ENCODE measurements at places on chromosomes 7 and 10.

DNA sequence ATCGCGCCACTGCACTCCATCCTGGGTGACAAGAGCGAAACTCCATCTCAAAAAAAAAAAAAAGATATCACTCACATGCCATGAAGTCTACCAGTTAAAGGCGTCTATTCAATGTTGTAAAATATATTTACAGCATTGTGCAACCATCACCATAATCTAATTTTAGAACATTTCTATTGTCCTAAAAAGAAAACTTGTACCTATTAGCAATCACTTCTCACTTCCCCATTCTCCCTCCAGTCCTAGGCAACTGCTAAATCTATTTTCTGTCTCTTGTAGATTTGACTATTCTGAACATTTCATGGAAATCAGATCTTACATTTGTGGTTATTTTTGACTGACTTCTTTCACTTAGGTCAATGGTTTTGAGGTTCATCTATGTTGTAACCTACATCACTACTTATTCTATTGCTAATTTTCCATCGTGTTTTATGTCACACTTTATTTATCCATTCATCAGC is 25.2 kb upstream of the OTUD1 start:
- DNase-seq, result no peak

- peak; percentile 60 for DNase-seq
These were observed 451 bp downstream of the SRRT start for GRCh38 chr7:100875356-100875751.

DNA sequence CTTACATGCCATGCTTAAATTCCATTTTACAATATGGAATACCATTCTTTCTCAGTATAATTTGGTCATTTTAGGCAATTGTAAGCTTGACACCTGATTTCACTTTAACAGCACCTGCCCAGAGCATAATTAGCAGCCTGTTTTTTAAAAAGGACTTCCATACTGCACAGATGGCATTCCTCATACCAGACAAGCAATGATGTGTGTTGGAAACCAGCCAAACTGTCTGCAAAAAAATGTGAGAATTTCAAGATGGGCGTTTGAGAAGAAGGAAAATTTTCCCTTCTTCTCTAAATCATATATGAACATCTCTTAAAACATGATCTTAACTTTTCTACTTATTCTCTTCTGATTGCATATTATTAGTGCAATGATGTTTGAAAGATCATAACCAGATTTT is 40.4 kb upstream of the AGMO start:
- DNase-seq, result peak; percentile 8

DNA sequence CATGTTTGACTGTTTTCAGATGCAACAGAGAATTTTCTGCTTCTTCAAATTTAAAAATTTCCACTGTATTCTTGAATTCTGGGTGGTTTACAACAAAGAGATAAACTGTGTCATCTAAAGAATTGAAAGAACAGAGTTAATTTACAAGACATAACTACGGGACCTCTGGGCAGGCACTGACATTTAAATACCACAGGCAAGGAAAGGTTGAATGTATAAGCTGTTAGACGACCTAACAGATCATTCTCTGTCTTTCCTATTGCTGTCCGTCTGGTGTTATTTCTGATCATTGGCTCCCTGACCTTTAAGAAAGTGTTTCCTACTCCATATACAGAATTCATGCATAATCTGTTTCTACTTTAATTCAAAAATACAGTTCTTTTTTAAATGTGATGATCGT is 15.5 kb upstream of the PON3 start:
- no peak for DNase-seq

DNA sequence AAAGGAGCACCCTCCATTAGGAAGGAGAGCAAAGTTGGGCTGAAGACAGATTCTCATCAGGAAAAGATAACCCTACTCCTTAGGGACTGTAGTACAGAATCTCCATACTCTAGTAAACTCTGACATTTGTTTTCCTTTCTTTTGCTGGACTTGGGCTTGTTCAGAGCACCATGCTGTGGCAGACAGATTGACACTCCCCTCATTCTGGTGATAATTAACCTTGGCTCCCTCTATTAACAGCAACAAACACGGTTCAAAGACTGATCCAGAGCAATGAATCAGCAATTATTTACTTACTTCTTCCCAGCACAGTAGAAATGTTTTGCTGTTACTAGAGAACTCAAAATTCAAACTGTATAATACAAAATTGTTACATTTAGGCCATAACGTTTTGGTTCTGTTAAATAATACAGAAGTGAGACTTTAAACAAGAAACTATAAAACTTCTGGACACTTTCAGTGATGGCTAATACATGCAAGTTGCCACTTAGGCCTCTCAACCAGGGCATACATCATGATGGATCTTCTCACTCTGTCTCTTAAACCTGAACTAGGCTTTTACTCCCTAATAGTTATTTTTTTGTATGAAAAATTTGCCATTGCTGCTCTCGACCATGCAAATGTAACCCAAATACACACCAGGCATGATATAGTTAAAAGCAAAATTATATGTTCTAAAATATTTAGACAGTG is 639.0 kb downstream of the IPMK start:
- DNase-seq, result peak; percentile 57

DNA sequence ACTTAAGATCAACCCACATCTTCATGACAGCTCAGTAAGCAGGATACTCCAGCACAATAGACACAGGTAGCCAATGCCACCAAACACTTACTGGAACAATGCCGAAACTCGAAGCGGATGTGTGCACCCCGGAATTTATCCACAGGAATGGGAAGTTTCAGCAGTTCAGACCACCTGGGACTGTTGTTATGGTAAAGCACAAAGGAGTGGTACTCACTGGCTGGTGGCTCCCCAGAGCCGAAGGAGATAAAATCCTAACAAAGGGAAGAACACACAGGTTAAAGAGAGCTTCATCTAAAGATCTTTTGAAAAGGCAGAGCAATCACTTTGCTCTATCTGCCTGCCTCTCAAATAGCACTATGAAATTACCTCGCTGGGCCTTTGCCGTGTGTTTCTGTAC is 305.9 kb downstream of the DOCK4 start:
- DNase-seq, result no peak

GRCh38 chr10:4807761-4808507 is 18.1 kb upstream of the AKR1E2 start:
- DNase-seq, result no peak

- DNase-seq, result no peak
These were observed 345.1 kb downstream of the ARL4A start for GRCh38 chr7:13032576-13032975.

DNA sequence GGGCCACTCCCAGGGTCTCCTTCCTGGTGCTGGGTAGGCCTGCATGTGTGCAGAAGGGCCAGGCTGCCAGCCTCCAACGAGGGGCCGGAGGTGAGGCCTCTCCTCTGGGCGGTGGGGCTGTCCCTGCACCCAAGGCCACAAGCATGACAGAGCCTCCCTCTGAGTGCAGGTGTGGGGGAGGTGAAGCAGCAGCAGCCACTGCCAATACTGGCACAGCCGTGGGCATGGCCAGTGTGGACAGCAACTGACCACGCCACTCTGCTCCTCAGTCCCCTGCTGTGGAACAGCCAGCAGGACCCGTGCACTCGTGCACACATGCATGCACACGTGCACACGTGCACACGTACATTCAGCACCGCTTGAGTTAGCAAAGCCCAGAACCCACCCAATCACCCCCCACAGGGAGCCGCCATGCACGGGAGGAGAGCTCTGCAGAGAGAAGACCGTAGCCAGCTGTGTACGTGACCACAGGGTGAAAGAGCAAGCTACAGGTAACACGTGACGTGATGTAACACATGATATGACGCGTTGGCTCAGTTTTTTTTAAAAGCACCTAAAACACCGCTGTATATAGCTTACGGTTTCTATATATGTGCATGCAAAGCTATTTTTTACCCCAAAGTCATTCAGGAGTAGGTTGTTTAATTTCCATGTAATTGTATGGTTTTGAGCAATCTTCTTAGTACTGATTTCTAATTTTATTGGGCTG is 23.1 kb downstream of the PAPOLB start:
- no peak for DNase-seq

DNA sequence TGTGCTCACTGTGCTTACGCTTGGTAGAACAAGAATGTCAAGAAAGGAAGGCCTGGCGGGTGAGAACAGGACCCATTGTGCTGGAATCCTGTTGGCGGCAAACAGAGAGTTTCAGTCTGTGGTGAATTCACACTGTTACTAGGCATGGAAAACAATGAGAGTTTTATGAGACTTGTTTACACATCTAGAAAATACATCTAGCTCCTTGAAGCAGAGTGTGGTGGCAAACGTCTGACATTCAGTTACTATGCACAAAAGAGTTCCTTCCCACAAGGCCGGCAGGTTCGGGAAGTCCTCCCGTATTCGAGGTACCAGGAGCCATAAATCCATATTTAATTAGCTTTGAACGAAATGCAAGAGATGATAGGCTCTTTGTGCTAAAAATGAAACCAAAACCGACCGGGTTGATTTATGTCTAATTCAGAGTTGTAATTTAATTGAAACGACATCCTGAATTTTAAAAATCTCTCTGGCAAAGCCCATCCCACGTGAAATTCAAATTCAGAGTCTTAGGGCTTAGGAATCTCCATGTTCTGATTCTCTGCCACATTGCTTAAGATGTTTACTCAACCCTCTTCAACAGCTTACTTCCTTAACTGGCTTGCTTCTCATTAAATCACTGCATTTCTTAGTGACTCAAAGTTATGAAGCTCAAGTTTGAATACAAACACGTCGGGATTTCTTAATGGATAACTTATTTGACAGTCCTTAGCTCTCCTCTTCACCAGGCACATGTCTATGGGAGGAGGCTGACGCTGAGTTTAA is 299.9 kb upstream of the PITRM1 start:
- DNase-seq, result no peak

DNA sequence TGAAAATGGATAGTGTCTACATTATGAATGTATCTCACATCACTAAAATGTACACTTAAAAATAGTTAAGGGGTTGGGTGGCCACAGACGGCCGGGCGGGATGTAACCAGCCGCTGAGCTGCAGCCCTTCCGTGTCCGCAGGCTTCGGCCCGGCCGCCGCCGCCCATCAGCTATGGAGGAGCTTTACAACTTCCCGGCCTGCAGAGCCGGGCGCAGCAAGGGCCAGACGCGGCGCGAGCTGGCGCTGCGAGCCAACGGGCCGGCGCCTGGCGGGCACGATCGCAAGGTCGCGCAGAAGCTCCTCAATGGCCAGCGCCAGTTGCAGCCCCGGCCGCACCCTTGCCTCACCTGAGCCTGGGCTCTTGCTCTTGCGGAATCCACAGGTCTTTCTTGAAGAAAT is 69.1 kb downstream of the KMT2C start:
- DNase-seq, result no peak

GRCh38 chr7:116293139-116293538 is 82.8 kb downstream of the TES start:
- DNase-seq, result no peak

- no peak for DNase-seq
These were observed 125.8 kb downstream of the CUBN start for GRCh38 chr10:17003651-17004286.

DNA sequence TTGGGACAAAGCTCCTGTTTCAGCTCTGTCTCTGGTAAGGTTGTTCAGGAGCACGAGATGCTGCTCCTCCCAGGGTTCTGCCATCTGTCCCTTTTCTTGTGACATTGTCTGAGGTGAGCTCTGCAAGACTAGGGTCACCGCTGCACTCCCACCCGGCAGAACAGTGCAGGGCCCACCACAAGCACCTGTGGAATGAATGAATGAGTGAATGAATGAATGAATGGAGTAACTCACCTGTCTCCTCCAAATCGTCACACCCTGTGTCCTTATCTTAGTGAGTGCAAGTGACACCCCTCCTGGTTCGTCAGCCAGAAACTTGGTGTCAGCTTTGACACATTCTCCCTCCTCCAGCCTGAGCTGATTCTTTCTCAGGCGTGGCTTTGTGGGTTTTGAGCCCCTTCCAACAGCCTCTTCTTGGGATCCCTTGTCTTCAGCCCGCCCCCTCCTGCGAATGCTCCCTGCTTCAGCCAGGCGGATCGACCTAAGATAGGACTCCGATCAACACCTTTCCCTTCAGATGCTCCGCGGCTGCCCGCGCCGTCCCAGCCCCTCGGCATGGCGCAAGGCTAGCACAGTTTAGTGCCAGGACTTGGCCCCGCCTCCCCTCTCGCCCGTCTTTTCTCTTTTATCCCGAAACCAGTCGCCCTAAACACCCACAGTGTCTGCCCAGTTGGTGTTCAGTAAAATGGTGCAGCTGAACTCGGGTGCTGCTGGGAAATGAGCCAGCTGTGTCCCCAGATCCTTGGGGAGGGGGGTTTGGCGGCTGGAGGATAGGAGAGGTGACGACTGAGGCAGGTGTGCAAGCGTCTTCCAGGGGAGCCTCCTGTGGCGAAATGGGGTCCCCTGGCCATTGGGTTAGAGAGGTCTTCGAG is 89.3 kb downstream of the BEND7 start:
- peak; percentile 17 for DNase-seq

- DNase-seq, result peak; percentile 32
These were observed 20.2 kb downstream of the SDK1 start for GRCh38 chr7:3321206-3321605.

DNA sequence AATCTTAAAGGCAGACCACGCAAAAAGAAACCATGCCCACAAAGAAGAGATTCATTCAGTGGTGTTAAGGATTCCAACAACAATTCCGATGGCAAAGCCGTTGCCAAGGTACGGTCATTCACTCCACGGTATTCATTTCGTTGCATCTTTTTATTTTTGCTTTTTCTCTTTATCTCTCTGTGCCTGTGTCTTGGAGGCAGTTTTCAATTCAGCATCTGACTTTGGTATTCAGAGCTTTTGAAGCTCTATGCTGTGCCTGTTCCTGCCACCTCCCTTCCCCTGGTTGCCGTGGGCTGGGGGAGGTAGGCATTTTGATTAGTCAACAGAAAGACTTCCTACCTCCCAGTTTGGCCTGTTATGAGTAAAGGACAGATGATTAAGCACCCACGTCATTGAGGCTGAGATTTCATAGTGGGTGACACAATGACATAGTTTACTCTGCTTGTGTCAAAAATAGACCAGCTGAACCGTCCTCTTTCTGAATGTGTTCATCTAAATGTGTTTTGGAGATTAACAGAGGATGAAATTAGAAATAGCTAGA is 149.5 kb downstream of the ARID5B start:
- peak; percentile 67 for DNase-seq

GRCh38 chr7:96388620-96389383 is 66.9 kb upstream of the SLC25A13 start:
- peak; percentile 49 for DNase-seq

DNA sequence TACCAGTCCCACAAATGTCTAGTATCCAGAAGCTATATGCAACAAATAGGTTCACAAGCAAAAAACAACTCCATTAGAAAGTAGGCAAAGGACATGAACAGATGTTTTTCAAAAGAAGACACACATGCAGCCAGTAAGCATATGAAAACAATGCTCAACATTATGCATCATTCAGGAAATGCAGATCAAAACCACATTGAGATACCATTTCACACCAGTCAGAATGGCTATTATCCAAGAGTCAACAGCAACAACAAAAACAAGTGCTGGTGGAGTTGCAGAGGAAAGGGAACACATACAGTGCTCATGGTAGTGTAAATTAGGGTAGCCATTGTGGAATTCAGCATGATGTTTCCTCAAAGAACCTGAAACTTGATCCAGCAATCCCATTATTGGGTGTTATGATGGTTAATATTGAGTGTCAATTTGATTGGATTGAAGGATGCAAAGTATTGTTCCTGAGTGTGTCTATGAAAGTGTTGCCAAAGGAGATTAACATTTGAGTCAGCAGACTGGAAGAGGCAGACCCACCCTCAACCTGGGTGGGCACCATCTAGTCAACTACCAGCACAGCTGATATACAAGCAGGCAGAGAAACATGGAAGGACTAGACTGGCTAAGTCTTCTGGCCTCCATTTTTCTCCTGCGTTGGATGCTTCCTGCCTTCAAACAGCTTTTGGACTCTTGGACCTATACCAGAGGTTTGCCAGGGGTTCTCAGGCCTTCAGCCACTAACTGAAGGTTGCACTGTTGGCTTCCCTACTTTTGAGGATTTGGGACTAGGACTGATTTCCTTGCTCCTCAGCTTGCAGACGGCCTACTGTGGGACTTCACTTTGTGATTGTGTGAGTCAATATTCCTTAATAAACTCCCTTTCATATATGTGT is 218.4 kb upstream of the SEMA3D start:
- no peak for DNase-seq
